ENCODE measurements at places on chromosomes 2 and 18.

GRCh38 chr18:28408528-28408927 is 231.6 kb upstream of the CDH2 start:
- DNase-seq = no peak

DNA sequence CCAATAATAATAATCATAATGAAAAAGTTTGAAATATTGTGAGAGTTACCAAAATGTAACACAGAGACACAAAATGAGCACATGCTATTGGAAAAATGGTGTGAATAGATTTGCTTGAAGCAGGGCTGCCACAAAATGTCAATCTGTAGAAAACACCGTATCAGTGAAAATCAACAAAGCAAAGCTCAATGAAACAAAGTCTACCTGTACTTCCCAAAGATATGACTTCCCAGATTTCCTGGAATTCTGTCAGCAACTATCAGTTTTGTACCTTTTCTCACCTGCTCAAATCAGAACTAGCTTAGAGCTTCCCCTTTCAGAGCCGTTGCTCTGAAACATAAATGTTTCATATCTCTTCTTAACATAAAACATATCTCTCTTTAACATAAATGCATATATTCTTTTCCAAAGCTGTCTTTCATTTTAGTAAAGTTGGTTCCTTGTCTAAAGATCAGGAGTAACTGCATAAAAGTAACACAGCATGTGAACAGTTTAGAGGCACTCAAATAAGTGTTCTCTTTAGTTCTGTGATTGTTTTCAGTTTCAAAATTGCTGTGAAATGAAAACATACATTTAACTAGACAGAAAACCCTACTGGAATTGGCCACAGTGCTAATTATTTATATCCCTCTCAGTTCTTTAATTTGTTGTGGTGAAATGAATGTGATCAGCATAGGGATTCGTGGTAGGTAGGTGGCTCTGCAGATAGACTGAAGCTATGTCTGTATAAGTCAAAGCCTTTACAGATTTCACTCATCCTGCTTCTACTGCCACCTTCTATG is 262.5 kb downstream of the KCNJ3 start:
- DNase-seq = no peak

- no peak for DNase-seq
These were observed 24.3 kb upstream of the FOSL2 start for GRCh38 chr2:28368357-28368798.

GRCh38 chr2:127770973-127771735 is 39.8 kb downstream of the WDR33 start:
- no peak for DNase-seq

GRCh38 chr18:1499265-1499664 is 594.6 kb downstream of the ADCYAP1 start:
- DNase-seq = no peak

DNA sequence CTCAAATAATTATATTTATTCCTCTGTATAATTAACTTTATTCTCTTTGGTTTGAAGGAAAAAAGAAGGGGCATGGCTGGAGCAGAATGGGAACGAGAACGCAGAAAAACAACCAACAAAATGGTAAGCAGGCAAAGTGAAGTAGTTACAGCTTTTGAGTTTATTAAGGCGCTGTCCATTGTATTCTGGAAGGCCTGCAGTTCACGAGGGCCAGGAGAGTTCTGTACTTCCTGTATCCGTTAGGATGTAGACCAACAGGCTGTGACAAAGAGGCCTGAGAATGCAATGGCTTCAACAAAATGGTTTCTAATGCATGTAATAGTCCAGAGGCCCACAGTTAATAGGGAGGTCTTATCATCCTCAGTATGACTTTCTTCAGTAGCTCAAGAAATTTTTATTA is 32.5 kb upstream of the SP100 start:
- no peak for DNase-seq

- no peak for DNase-seq
These were observed 142.0 kb downstream of the MBD5 start for GRCh38 chr2:148162871-148163270.

DNA sequence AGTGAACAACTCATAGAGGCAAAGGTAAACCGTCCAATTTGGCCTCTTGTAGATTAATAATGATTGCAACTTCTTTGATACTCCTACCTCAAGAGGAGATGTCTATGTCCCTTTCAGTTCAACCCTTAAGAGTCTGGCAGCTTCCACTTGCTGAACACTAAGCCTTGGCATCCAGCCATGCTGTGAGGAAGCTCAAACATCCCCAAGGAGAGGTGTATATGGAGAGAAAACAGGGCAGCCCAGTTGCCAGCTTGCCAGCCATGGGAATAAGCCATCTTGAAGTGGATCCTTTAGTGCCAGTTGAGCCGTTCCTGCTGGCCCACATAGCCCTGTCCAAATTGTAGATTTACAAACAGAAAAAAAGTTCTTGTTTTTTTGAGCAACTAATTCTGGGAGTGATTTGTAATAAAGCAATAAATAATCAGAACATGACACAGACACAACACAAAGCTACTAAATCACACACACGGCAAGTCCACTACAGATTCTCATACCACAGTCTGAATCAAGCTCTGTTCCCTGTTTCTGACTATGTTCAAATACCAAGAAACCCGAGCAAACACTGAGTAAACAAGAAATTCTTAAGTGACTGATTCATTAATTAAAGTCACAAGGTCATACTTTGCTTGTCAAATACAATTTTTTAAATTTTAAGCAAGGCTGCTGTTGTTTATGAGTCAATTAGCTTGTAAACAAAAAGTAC is 96.1 kb downstream of the PID1 start:
- no peak for DNase-seq

GRCh38 chr2:183255411-183255810 is 131.2 kb downstream of the NUP35 start:
- DNase-seq = no peak

GRCh38 chr18:63763831-63764600 is 11.2 kb upstream of the SERPINB7 start:
- no peak for DNase-seq

GRCh38 chr18:42588786-42589185 is 526.7 kb downstream of the RIT2 start:
- DNase-seq = no peak

GRCh38 chr2:71503837-71504236 is 50.5 kb downstream of the DYSF start:
- peak; percentile 84 for DNase-seq

- DNase-seq = no peak
These were observed 50.2 kb downstream of the WDFY1 start for GRCh38 chr2:223894968-223895367.

GRCh38 chr2:217797661-217798069 is 205.1 kb downstream of the TNS1 start:
- DNase-seq = peak; percentile 71

- no peak for DNase-seq
These were observed 221.4 kb upstream of the ST6GAL2 start for GRCh38 chr2:107107351-107107750.

GRCh38 chr2:181528441-181528840 is 71.3 kb downstream of the ITGA4 start:
- no peak for DNase-seq

- no peak for DNase-seq
These were observed 114.4 kb downstream of the SMAD7 start for GRCh38 chr18:48836231-48836805.

DNA sequence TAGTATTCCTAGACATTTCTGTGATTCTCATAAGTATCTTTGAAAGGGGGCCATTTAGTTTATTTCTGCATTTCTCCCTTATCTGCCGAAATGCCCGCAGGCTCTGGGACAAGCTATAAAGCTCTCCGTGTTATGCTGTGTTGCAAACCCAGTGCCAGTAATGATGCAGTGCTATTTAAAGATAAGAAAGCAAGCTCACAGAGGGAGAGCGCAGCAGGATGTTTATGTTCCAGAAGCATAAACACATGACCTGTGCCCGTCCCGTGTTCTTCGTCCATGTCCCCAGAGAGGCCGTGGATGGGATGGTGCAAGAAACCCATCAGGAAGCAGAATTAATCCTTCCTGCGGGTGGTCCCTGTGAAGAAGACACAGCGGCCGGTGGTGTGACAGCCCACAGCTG is 99.4 kb downstream of the NEDD4L start:
- DNase-seq = no peak

GRCh38 chr2:110766291-110766690 is 33.9 kb downstream of the ACOXL start:
- no peak for DNase-seq

DNA sequence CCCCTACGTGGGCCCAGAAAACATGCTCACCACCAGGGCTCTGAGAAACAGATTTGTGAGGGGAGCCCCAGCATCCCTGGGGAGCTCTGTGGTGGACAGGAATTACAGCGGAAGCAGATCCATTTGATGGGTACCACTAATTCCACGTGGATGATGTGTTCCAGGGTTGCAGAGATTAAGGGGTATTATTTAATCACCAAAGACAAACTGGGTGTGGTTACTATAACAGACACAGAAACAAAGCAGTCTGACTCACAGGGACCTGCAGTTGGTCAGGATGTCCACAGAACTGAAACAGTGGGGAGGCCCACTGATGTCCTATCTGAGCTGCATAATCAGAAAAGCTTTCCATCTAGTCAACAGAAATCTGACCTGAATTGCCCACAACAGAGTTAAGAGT is 65.8 kb downstream of the PSMG2 start:
- peak; percentile 14 for DNase-seq

DNA sequence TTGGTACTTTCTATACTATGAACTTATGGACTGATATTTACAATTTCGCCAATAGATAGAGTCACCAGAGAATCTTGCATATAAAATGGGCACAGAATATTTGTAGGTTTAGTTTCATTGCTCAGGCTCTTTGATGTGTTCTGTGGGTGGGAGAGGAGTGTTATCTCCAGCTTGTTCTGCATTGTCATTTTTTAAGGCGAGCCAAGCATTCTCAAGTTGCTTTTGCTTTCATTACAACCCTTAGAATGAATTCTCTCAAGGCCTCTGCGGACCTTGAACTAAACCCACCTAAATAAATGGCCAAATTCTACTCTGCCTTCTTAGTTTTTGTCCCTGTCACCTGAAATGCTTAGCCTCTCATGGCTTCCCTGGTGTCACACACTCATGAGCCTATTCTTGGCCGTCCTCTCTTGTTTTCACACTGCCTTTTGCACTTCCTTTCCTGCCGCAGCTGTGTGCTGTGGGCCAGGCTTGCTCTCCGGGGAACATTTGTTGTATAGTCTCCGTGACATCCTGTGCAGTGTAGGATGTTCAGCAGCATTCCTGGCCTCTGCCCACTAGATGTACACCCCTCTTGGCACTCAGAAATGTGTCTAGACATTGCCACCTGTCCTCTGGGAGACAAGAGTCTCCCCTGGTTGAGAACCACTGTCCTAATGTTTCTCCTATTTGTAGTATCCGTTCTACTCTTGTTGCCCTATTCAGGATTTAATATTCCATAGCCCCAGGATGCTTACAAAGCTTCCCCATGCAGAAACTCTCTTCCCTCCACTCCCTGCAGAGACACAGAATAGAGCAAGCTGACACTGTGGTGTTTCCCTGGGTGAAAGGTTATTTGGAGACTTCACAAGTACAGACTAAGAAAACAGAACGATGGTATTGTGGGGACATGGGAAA is 255.6 kb downstream of the PTPRM start:
- DNase-seq = no peak

- peak; percentile 59 for DNase-seq
These were observed 38.2 kb downstream of the PDIA6 start for GRCh38 chr2:10774394-10774793.
